Endothelial cell (in vitro differentiated cells): ENCODE measurements at places on chromosomes 6 and 20. TPM values are rescaled to one million over a fixed set of nuclear protein-coding genes. Genes with fewer than 3 reads are reported as not detected.

Gene MMP24
- 9.1 TPM for total RNA-seq

Gene PLCB1
- total RNA-seq, result 8.1 TPM

Gene HDGFL1
- not detected for total RNA-seq

Gene POFUT1
- total RNA-seq, result 43.5 TPM

Gene BPIFB1
- total RNA-seq, result not detected

Gene HTR1B
- 0.33 TPM for total RNA-seq

Gene RIPPLY2
- not detected for total RNA-seq
